Stimulated activated CD4-positive, alpha-beta T cell treated with anti-CD3 and anti-CD28 coated beads, Interleukin-15, amount 100 ng/mL, for 1 hour (primary cell): ENCODE measurements at places on chromosomes 2 and 18.

GRCh38 chr2:165778653-165779451 is 15.2 kb downstream of the GALNT3 start:
- no peak for DNase-seq

DNA sequence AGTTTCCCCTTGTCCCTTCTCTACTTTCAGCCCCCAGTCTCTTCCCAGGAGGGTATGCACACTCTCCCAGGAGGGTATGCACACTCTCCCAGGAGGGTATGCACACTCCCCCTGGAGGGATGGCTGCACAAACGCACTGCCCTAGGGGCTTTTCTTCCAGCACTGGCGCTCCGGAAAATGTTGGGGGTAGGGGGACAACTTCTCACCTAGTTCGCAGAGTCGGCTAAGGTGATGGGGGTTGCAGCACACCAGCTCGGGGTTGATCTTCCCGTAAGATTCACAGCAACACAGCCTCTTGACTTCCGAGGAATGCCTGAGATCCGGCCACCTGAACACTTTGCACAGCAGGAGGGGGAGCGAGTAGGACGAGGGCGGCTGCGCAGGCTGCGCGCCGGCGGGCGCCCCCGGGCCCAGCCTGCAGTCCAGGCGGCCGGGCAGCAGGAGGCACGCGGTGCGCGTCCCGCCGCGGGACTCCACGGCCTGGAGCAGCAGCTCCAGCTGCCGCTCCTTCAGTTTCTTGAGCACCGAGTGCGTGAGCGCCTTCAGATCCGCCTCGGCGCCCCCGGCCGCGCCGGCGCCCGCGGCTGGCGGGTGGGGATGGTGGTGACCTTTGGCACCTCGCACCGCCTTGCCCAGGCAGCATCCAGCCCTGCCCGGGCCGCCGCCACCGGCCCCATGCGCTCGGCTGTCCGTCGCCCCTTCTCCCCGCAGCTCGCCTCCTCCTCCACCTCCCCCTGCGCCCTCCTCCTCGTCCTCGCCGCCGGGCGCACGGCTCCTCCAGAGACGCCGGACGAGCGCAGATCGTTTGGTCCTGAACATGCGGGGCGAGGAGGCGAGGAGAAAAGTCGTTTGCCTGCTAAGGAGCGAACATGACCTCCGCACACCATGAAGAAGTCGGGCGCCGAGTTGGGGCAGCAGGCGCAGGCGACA is 894 bp downstream of the SMAD7 start:
- DNase-seq = no peak

DNA sequence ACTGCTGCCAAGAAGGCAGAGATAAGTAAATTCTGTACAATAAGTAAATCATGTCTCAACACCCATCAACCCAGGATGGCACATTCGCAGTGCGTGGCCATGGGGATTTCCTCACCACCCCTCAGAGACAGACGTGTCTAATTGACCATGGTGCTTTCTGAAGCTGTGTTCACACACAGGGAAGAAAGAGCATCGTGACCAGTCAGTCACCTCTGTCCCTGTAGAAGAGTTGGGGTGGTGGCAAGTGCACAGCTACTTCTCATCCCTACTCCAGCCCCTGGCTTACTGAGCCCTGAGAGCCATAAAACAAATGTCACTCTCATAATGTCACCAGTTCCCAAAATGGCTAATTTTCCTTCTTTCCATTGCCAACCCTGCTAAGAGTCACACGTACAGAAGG is 31.3 kb upstream of the MLPH start:
- DNase-seq = no peak

GRCh38 chr2:170170281-170171040 is 7.5 kb upstream of the MYO3B start:
- DNase-seq = no peak

GRCh38 chr2:212975333-212975732 is 176.1 kb downstream of the IKZF2 start:
- no peak for DNase-seq

DNA sequence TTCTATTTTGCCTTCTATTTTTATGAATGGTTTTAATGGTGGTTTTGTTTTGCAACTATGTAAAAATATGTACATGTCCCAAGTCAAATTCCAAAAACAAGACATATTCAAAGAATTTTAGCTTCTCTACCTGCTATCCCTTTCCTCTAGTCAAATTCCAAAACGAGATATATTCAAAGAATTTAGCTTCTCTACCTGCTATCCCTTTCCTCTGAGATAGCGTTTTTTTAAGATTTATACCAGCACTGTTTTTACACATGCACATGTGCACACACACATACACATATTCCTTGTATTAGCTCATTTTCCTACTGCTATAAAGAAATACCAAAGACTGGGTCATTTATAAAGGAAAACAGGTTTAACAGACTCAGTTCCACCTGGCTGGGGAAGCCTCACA is 199.1 kb upstream of the ARL4C start:
- no peak for DNase-seq
